ENCODE measurements at places on chromosomes 13 and 19. TPM values are rescaled to one million over a fixed set of nuclear protein-coding genes. Genes with fewer than 3 reads are reported as not detected.
A peak's percentile ranks its signal among the peaks of the same experiment; 100 is the strongest.

ADAT3 gene
- total RNA-seq, result 13.1 TPM

ZNF610 gene
- total RNA-seq, result 0.82 TPM

TNFSF9 gene
- 5.6 TPM for total RNA-seq

PLK5 gene
- not detected for total RNA-seq

TMEM161A gene
- 13.9 TPM for total RNA-seq

SULT2A1 gene
- not detected for total RNA-seq

PROZ gene
- total RNA-seq, result 0.82 TPM

ERICH4 gene
- not detected for total RNA-seq

EPSTI1 gene
- 34.4 TPM for total RNA-seq

SOHLH2 gene
- not detected for total RNA-seq

CERS1 gene
- not detected for total RNA-seq

ICAM5 gene
- total RNA-seq, result 1.5 TPM

DACT3 gene
- 0.14 TPM for total RNA-seq

IGFL1 gene
- not detected for total RNA-seq

YJEFN3 gene
- 4.3 TPM for total RNA-seq

GRCh38 chr19:45473682-45474605 lies 6.1 kb downstream of the FOSB start:
- peak; percentile 63 for DNase-seq

GRCh38 chr19:18551631-18552030 lies 6.0 kb upstream of the KXD1 start:
- no peak for DNase-seq

- no peak for DNase-seq
Measured at GRCh38 chr13:62551588-62551987, 1135.9 kb upstream of the PCDH20 start.

DNA sequence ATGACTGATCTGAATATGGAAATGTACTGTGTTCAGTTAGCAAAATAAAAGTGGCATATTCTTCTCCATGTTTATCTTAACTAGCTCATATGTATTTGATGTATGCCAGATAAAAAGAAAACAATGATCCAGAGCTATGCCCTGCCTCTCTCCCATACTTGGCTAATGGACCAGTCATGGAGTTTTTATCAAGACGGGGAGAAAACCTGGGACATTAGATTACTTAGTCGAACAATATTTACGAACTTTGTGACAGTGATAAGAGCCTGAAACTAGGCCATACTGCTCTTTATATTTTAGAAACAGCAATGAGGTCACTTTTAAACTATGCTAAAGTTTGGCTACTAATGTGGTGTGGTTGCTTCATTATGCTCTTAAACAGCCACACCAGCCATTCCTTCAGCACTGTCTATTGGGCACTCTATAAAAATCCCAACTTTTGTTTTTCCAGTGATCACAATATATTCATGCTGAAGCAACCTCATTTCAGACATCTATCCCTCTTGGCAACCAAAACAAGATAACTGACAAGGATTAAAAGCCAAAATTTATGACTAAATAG lies 265.0 kb downstream of the FGF14 start:
- DNase-seq, result no peak

DNA sequence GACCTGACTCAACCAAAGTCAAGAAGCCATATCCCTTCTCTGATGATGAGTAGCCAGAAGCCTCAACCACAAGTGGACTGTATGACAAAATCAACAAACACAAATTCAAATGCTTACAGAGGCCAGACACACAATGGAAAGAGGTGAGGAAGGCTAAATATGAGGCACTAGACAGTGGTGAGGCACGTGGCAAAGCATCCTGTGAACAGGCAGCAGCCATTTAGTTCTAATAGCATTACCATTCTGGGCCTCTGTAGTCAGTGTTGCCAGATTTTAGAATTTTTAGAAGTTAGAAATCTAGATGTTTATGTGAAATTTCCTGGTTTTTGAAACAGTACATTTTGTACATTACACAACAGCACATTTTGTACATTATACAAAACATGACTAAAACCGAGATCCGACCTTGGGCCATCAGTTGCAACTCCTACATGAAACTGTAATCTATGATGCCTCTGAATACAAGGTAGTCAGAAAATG lies 403.3 kb downstream of the COG6 start:
- no peak for DNase-seq

- no peak for DNase-seq
Measured at GRCh38 chr13:48006396-48006795, 5.3 kb upstream of the SUCLA2 start.

- DNase-seq, result no peak
Measured at GRCh38 chr13:26344980-26345379, 91.1 kb downstream of the CDK8 start.

DNA sequence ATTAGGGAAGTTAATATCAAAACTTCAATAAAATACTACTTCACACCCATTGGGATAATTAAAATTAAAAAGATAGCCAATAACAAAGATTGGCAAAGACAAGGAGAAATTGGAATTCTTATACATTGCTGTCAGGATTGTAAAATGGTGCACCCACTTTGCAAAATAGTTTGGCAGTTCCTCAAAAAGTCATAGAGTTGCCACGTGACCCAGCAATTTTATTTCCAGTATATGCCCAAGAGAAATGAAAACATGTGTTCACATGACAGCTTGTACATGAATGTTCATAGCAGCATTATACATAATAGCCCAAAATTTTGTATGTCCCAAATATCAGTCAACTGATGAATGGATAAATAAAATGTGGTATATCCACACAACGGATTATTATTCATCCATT lies 3.3 kb downstream of the MBD3L1 start:
- no peak for DNase-seq

DNA sequence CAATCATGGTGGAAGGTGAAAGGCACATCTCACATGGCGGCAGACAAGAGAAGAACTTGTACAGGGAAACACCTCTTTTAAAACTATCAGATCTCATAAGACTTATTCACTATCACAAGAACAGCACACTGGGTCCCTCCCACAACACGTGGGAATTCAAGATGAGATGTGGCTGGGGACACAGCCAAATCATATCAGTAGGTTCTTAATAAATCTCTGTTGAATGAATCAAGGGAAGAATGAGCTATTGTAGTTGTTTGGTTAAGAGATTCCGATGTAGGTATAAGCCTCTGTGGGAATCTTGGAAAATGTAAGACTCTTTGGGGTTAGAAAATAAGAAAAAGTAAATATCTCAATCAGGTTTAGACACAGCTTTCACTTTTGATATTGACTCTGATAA lies 400.2 kb downstream of the KCNRG start:
- no peak for DNase-seq

GRCh38 chr13:41520660-41521630 lies 63.6 kb downstream of the RGCC start:
- DNase-seq, result no peak

DNA sequence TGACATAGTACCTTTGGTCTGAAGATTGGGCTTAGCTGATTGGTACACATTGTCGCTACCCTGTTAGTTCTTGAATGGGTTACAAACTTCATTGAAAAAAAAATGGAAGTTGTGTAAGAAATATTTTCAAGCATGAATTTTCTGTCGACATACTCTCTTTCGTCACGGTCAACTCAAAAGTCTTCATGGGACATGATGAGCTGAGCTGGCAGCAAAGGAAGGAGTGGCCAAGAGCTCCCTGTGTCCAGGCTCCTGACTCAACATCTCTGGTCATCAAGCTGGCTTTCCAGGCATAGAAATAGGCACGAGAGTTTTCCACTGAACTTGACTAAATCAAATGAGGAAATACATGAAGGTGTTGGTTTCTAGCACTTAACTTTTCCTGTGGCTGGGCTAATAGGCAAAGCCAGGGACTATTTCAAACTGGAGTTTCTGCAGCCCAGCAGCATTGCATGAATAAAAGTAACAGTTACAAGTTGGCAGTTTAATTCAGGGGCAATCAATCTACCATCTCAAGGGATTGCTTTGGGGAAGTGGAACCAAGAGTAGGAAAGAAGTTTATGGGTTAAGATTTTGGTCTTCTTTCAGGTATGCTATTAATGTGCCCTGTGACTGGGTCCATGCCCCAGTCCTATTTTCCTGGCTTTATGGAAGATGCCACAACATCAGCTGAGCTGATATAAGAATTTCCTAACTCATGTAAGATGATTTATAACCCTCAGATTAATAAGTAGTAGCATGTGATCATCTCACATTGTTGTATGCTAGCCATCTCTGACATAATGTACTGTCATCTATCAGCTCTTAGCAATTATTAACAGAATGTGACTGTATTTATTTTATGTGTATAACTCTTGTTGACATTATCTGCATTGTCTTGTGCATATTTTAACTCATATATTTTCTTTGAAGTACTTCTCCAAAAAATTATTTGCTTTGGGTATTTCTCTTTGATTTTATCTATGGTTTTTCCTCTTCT lies 385.8 kb downstream of the DLEU7 start:
- DNase-seq, result no peak

- no peak for DNase-seq
Measured at GRCh38 chr13:111630406-111630805, 310.0 kb downstream of the TEX29 start.

GRCh38 chr13:46315491-46316075 lies 71.5 kb downstream of the RUBCNL start:
- DNase-seq, result no peak

DNA sequence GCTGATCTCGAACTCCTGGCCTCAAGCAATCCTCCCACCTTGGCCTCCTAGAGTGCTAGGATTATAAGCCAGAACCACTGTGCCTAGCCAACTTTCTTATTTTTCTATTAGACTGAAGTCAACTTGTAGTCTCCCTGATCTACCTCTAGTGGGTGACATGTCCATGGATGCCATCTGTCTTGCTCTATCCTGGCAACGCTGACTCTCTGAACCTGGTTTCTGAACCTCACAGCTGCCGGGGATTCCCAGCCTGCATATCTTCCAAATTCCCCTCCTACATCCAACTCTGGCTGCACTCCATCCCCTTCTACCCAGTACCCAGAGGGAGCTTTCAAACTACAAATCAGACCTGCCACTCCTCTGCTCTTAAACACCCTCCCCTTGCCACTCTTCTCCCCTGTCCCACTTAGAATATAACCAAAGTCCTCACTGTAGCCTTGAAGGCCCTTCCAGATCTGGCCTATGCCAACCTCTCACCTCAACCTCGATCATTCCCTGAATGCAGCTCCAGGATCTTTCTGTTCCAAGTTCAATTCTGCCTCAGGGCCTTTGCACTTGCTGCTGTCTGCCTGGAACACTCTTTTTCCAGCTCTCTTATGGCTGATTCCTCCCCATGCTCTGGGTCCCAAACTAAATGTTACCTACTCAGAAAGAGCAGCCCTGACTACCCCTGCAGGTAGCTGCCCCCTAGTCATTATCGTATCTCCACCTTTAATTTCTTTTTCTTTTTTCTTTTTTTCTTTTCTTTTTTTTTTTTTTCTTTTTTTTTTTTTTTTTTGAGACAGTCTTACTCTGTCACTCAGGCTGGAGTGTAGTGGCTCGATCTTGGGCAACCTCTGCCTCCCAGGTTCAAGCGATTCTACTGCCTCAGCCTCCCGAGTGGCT lies 2.2 kb downstream of the CLIP3 start:
- no peak for DNase-seq

- no peak for DNase-seq
Measured at GRCh38 chr13:38954844-38955243, 35.8 kb downstream of the STOML3 start.

DNA sequence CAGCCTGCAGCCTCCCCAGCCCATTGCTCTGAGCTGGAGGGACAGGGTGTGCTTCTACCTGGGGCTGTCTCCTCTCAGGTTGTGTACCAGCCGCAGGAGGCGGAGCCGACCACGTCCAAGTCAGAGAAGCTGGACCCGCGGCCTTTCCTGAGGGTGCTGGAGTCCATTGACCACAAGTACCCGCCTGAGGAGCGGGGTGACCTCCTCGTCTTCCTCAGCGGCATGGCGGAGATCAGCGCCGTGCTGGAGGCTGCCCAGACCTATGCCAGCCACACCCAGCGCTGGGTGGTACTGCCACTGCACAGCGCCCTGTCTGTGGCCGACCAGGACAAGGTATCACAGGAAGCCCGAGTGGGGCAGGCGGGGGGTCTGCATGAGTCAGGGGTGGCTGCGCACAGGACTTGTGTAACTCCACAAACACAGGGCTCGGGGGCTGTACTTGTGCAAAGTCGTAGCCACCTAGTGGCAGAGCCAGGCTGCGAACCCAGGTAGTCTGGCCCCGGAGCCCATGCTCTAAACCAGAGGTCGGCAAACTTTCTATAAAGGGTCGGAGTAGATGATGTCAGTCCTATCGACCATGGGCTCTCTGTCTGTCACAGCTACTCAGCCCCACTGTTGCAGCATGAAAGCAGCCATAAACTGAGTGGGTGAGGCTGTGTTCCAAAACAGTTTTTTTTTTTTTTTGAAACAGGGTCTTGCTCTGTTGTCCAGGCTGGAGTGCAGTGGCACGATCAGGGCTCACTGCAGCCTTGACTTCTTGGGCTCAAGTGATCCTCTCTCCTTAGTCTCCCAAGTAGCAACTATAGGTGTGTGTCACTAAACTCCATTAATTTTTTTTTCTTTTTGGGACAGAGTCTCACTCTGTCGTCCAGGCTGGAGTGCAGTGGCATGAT lies 8.9 kb downstream of the DHX34 start:
- no peak for DNase-seq

DNA sequence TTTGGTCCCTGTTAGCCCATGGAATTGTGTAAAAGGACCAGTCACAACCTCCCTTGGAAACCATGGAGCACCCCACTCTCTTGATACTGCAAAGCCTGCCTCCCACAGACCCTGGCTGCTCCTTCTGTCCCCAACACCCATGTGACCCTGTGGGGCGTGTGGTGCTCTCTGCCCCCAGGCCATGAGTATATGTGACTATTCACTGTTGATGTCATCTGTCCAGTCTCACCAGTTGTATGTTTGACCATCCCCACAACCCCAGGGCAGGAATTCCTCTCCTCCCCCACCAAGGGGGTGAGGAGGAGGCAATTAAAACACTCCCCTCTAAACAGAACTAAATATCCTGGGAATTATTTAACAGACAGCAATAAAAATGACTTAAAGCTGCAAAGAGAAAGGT lies 35.2 kb downstream of the KCTD15 start:
- no peak for DNase-seq

DNA sequence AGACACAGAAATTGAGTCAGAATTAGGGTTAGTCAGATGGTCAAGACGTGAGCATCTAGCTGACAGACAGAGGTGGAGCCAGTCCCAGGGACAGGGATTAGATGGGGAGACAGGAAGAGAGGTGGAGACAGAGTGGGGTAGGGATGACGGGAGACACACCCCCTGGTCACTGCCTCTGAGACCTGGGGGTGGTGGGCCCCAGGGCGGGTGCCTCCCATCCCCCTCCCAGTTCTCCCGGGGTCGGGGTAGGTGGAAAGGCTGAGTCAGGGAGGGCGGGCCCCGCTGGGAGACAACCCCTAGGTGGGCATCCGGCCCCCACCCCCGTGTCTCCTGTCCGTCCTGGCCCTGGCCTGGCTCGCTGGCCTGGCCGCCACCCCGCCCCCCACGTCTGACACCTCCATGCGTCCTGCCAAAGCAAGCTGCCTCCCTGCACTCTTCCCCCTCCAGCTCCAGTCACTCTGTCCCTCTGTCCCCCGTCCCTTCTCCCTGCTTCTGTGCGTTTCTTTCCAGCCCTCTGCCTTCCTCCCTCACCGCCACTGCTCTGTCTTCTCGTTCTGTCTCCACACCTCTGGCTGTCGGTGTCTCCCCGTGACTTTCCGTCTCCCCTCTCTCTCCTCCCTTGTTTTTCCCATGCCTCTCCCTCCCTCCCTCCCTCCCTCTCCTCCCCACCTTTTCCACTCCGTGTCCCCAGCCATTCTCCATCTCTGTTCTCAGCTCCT lies 15.1 kb downstream of the CCDC97 start:
- DNase-seq, result peak; percentile 52

- no peak for DNase-seq
Measured at GRCh38 chr19:18513868-18514267, 8.0 kb downstream of the ELL start.
